Hematopoietic multipotent progenitor cell treated with erythropoietin and hydrocortisone succinate and interleukin-3 and kit ligand, for 6 days (in vitro differentiated cells): ENCODE measurements at places on chromosomes 7 and 10.

GRCh38 chr10:3290550-3290949 is 118.0 kb upstream of the PITRM1 start:
- no peak for DNase-seq

DNA sequence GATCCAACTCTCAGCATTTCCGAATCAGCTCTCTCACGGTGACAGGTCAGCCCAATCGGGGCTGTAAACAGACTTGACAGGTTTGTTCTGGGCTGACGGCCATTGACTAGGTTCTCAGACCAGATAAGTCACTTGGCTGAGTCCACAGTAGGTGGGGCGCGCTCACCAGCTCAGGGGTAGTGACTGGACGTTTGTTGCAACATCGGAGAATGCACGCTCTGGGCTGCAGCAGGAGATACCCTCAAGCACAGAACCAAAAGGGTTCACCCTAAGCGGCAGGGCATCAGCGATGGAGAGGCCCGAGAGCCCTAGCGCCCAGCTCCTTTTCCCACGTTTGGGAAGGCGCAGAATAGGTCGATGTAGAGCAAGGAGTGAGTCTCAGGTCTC is 1.8 kb downstream of the KLLN start:
- peak; percentile 82 for DNase-seq

GRCh38 chr10:78964952-78965633 is 103.7 kb upstream of the ZMIZ1 start:
- DNase-seq: no peak

DNA sequence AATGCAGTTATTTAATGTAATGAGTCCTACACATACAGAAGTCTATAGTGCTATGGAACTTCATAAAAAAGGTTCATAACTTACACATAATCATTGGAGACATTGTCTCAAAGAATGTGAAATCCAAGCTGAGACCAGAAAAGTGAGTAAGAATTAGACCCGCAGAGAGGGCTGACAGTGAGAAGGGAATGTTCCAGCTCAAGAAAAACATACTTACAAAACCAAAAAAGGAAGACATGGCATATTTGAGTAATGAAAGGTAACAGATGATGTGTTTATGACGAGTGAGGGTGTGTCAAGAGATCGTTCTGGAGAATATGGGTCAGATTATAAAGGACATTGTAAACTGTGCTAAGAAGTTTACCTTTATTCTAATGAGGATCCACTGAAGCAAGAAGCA is 566.5 kb downstream of the ATRNL1 start:
- no peak for DNase-seq
